ENCODE measurements at places on chromosomes 5 and 9.

DNA sequence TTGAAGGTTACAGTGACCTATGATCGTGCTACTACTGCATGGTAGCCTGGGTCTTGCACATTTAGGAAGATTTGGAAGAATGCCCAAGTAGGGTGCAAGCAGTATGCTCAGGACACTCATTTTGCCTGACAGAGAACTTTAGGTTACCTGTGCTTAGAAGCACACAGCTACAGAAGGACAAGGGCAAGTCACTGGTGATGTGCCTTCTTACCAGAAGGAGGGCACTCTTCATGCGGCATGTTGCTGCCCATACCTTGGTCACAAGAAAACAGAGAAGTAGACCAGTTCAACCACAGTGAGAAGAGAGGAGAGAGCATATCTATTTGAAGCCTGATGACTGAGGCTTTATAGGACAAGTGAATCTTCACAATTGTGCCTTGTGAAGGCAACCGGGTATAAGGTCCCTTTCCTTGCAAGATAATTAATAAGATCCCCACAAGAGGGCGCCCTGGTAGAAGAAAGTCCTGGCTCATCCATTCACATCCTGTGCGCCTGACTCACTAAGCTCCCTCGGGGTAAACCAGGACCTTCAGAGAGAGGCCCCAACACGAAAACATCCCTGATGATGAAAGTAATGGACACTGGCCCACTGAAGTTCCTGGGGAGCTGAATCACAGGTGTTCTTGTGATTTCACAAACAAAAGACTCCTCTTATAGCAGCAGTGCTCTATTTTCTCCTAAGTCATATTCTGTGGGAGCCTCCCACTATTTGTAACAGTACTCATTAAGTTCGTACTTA is 38.1 kb upstream of the STARD4 start:
- DNase-seq, result peak; percentile 79

DNA sequence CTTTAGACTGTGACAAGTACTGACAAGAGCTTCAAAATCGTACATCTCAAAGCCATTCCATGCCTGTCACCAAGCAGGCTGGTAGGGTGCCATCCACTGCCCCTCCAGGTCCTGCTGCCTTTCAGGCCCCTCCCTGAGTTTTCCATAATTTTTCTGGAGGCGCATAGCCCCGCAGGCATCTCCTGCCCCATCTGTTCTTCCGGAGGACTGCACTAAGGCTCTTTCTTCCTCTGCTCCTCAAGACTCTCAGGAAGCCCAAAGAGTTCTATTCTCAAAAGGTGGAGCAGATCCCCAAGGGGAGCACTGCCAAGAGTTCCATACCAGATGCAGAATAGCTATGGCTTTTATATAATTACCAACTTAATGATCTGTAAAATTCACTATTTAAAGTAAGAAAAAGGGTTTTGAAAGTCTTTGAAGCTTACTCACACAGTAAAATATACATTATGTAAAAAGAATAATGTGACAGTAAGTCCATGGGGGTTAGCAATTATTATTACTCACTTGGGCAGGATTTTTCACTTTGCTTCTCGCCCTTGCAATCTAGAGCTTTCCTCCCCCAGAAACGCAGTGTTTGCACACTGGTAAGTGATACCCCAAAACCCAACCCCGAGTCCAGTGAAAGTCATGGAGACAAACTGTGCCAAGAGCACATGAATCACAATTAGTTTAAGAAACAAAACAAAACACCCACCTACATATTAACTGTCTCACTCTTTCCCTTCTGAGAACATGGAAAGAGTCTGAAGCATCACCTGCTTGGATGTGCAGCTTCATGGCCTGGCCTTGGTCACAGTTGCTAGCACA is 114.1 kb upstream of the DAPK1 start:
- DNase-seq, result no peak

DNA sequence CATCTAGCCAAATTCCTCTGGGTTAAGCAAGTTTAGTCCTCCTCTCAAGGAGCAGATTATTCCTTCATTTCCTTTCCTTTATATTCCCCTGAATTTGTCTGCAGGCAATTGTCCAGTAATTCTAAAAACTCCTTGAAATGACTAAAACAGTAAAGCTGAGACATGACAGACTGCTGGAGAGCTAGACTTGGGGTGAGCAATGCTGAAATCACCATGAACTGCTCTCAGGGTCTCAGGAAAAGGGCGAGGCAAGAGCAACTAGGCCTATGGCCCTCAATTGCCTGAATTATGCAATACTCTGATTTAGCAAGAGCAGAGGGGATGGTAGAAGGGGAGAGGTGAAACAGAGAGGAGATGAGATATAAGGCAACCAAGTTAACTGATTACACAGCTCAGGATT is 172.9 kb upstream of the NREP start:
- no peak for DNase-seq

- DNase-seq, result no peak
Observed at GRCh38 chr5:32030686-32031085, 143.4 kb downstream of the GOLPH3 start.

DNA sequence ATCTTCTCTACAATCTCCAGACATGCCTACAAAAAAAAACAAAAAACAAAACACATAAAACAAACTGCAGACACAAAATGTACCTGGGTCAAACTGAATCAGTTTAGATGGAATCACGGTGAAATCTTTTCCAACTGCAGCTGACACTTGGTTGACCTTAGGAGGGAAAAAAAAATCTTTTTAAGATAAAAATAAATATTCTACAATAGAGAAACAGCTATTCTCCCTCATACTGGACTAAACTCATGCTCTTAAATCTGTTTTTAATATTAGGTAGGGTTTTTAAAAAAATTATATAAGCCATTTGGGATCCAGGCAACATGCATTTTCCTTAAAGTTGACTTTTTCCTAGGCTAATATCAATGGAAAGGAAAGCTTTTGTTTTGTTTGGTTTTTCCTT is 33.8 kb upstream of the CER1 start:
- no peak for DNase-seq

DNA sequence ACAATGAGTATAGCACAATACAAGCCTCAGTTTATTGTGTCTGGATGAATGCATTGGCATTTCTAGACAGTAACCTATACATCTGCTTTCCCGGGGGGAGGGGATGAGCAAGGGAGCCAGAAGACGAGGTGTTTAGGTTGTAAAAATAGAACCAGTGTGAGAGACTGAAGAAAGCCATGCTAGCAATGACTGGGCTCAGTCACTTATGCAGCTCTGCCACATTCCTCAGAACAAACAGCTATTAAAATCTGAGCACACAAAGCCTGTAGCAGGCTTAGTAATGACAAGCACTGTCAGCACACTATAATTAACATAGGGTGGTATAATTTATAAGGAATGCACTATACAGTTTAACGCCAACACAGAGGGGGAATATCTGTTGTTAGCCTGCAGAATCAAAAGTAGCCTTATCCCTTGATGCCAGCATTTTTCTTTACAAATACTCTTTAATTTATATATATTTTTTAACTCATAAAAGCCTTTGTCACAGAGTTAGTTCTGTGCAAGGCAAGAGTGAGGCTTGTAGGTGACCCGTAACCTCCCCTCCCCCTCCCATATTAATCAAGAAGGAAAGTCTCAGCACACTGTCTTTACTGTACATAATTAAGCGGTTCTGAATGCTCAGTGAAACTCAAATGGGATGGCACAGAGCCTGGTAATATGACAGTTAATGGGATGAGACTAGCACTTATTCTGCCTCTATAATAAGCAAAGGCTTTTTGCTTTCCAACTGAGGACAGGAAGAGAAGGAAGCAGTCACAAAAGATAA is 295.4 kb downstream of the CSNK1G3 start:
- DNase-seq, result no peak

- DNase-seq, result peak; percentile 63
Observed at GRCh38 chr5:96434201-96434645, 1.2 kb upstream of the PCSK1 start.

GRCh38 chr9:111066468-111066867 is 28.2 kb upstream of the LPAR1 start:
- peak; percentile 41 for DNase-seq

- DNase-seq, result no peak
Observed at GRCh38 chr5:199197-199949, 8.1 kb downstream of the LRRC14B start.

- no peak for DNase-seq
Observed at GRCh38 chr5:137621861-137622823, 113.7 kb downstream of the KLHL3 start.

DNA sequence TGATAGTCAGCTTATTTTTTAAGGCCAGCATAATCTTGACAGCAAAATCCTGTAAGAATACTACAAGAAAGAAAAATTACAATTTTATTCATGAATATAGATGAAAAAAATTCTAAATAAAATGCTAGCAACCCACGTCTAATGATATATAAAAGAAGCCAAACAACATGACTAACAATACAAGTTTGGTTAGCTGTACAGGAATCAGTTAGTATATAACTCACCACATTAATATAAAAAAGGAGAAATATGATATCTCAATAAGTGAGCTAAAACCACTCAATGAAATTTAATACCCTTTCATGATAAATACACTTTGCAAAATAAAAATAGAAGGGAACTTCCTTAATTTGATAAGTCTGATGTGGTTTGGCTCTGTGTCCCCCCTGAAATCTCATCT is 139.7 kb upstream of the MAN2A1 start:
- DNase-seq, result no peak

GRCh38 chr5:89546657-89547056 is 663.7 kb upstream of the MEF2C start:
- DNase-seq, result no peak

- no peak for DNase-seq
Observed at GRCh38 chr5:168585119-168585856, 6.1 kb upstream of the PANK3 start.

DNA sequence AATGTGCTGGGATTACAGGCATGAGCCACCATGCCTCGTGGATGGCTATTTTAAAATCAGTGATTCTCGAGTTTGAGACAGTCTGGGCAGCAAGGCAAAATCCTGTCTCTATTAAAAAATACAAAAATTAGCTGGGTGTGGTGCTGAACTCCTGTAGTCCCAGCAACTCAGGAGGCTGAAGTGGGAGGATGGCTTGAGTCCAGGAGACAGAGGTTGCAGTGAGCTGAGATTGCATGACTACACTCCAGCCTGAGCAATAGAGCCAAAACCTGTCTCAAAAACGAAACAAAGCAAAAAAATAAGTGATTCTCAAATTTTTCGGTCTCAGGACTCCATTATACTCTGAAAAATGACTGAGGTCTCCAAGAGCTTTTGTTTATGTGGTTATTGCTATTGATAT is 47.9 kb upstream of the HSPA9 start:
- no peak for DNase-seq

DNA sequence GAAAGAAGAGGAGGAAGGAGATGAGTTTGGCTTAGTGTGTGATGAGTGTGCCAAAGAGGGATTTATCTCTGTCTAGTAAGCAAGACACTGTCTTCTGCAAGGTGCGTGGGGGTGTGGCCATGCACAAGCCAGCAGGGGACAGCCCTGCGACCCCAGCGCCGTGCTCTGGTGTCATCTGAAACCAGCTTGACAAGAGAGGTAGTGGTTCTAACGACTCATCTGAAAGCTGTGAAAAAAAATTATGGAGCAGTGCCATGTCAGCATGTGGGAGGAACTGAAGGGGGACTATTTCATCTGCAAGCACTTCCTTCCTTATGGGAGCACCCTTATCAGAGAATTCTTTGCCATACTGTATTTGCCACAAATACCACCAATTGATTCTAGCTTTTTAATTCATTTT is 398.6 kb downstream of the PSAT1 start:
- DNase-seq, result no peak
